ENCODE measurements at places on chromosomes 3 and 15.

GRCh38 chr15:51841406-51842040 is 12.1 kb downstream of the TMOD3 start:
- DNase-seq: no peak

GRCh38 chr3:193884027-193884426 is 251.9 kb upstream of the HES1 start:
- no peak for DNase-seq

- DNase-seq: no peak
Observed at GRCh38 chr3:109806929-109807328, 469.6 kb upstream of the DPPA4 start.

DNA sequence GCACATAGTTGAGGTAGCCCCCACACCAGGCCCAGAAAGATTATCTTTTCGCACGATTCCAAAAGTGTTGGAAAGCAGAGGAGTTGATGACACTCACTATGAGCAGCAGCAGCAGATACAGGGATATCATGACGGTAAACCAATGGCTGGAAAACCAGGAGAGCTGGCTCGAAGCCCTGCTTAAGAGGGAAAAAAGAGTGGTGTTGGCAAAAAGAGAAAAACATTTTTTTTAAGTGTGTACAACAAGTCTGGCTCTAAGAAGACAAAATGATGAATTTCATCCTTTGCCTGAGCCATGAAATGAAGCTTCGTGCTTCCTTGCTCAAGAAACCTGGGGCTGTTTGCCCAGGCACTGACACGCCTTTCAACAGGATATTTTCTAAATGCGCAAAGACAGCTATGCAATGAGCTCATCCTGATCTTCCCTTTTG is 27.3 kb downstream of the PARP16 start:
- no peak for DNase-seq

GRCh38 chr3:100775226-100775625 is 65.9 kb downstream of the TFG start:
- no peak for DNase-seq

- DNase-seq: no peak
Observed at GRCh38 chr3:49568965-49569364, 14.7 kb downstream of the BSN start.

GRCh38 chr3:10666621-10667020 is 149.4 kb upstream of the SLC6A11 start:
- DNase-seq: no peak

DNA sequence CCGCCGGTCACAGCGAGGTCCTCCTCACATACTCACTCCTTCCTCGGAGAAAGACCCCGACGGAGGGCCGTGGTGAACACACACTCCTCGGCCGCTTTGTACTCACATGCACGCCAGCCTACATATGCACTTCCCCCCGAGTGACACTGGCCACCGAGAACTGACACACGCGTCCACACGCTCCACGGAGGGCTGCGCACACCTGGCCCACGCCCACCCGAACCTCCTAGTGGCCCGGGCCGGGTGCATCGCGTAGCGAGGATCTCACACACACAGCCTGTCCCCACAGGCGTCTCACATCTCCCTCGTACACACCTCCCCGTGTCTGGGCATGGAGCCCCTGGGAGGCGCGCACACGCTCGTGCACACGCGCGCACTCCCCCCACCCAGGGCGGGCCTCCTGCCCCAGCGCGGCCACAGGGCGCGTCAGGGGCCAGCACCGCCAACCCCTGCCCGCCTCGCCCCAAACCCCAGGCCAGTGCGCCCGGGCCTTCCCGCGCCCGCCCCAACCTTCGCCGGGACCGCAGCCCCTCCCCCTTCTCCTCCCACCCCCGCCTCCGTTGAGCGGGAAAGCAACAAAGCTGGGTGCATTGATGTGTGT is 411 bp upstream of the C3orf70 start:
- no peak for DNase-seq

DNA sequence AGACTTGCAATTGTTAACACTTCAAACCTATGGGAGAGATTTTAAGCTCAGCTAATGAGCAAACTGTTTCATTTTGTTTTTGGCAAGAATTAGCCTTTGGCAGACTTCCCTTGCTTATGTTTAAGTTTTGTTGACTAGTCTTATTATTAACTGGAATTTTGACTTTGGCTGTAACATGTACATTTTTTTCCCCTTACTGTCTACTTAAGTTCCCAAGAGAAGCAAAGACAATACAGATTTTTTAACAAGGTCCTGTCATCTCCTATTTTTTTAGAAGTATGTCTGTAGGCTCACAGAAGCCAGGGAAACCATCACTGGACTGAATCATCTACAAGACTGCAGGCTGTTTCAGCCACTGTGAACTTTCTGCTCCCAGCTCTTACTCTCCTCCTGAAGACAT is 74.3 kb downstream of the DGKG start:
- DNase-seq: no peak

DNA sequence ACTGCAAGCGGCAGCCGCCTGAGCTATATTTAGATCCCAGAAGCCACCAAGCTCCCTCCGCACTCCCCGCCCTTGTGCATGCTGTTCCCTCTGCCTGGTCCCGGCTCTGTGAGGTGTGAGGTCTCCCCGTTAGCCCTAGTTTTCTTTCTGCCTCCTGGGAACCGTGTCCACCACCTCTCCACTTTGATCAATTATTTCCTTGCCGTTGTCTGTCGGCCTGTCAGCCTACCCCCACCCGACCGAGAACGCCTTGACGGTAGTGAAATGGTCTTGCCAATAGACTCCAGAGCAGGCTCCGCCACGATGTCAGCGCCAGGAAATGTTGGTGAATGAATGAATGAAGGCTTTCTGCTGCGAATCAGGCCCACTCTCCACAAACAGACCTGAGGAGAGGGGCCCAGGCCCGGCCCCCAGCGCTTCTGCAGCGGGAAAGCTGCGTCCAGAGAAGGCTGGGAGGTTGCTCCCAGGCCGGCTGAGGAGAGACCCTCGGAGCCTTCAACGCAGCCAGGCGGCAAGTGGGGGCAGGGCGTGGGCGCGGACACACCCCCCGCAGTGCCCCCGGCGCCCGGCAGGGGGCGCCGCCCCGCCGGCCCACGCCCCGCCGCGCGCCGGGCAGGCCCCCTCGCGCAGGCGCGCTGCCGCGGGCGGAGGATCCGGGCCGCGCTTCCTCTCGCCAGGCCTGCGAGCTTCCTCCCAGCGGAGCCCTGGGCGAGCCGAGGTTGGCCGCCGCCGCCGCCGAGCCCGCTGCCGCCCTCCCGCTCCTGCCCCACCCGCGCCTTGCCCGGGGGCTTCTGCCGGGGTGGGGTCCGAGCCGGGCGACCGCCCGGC is at the start of gene CSK:
CSK (plus strand) TSS at position 650 of the 828 bp plus-strand sequence. CDS start 16,218 bp downstream, outside the sequence.
- DNase-seq: peak; percentile 78

GRCh38 chr15:51621155-51621765 is 1.3 kb downstream of the DMXL2 start:
- no peak for DNase-seq

DNA sequence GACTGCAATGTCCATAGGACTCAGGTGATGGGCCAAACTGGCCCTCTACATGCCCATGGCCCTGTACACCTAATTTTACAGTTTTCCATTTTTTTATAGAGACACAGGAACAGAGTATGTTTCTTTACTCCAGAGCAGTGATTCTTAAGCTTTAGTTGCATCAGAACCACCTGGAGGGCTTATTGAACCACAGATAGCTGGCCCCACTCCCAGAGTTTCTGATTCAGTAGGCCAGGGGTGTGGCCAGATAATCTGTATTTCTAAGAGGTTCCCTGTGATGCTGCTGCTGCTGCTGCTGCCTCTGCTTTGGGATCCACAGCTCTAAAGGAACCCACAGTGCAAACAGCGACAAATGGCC is 5.1 kb downstream of the RBP1 start:
- DNase-seq: no peak

DNA sequence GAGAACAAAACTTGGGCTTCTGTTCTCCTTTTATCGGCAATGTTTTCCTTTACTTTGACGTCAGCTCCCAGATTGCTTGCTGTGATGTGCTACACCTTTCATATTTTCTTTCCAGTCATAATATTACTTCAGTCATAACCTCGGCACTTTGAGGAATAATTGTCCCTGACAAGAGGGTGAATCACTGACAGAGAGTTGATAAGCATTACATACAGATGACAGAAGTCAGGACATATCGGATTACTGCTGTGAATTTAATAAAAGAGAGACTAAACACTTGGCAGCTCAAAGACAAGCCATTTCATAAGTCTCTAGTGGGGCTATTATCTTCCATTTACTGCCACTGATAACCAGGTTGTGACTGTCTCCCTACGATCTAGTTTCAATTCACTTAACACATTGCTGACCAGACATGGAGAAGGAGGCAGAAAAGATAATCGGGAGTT is 362.1 kb upstream of the ARRDC4 start:
- DNase-seq: no peak

DNA sequence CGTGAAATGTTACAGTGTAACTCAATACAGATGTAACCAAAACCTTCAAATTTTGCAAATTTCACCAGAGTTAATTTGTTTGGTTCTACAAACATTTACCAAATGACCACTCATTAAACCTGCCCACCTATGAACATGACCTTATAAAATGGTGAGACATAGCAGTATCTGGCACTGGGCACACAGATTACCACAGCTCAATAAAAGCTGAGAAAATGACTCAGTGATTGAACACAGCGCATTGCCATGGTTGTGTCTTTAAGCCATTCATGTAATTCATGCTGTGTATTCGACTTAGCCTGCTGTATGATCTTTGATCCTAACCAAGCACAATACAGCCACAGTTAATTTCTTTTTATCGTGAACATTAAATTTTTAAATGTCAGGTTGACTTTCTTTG is 11.3 kb downstream of the PPARG start:
- DNase-seq: no peak

DNA sequence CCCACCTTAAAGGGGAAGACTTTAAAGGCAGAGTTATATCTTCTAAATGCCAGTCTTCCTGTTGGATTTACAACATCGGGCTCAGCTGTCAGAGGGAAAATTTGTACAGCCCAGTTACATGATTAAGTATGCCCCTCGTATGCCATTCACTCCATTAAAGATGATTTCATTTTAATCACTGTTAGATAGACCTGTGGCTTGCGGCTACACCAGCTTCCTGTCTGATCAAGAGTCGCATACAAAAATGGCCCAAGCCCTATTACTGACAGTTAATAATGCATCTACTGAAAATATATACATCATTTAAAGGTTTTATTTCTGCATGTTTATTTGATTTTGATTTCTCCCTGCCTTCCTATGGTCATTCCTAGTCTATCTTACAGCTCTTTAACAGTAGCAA is 7.1 kb downstream of the EIF4E3 start:
- no peak for DNase-seq

GRCh38 chr15:81315452-81316175 is 8.3 kb downstream of the STARD5 start:
- no peak for DNase-seq

GRCh38 chr15:75049392-75049791 is 26.0 kb downstream of the PPCDC start:
- no peak for DNase-seq

- DNase-seq: no peak
Observed at GRCh38 chr3:1600700-1601418, 497.8 kb upstream of the CNTN4 start.

- DNase-seq: no peak
Observed at GRCh38 chr15:90062462-90062932, 39.8 kb downstream of the IDH2 start.

DNA sequence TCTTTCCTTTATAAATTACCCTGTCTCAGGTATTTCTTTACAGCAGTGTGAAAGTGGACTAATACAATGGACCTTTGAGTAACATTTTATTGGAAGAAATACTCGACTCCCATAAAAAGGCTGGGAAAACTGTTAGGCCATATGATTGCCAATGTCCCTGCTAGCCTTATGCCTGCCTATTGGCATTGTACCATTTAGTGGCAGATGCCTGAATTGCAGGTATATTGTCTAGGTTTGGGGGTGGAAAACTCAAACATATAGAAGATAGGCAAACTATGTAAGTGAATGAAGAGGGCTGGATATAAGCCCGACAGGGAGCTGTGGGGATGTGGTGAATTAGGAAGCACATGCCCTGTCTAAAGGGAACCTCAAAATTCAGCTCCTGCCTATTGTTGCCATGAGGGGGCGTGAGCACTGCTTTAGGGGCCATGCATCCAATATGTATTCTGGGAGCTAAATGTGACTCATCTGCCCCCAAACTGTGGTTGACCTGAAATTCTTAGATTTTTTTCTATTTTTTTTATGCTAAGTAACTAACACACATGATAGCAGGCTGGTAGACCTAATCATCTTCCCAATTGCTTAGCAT is 65.2 kb upstream of the TRA2B start:
- no peak for DNase-seq

GRCh38 chr15:89155122-89155521 is 66.3 kb downstream of the RLBP1 start:
- no peak for DNase-seq

GRCh38 chr3:3804560-3804959 is 5.3 kb downstream of the LRRN1 start:
- DNase-seq: no peak

GRCh38 chr15:64547275-64547674 is 86.9 kb downstream of the ZNF609 start:
- no peak for DNase-seq

All from stimulated activated CD4-positive, alpha-beta T cell treated with anti-CD3 and anti-CD28 coated beads, Interleukin-4, amount 100 ng/mL, for 1 hour (primary cell).